ENCODE measurements at places on chromosomes 5 and 9.

DNA sequence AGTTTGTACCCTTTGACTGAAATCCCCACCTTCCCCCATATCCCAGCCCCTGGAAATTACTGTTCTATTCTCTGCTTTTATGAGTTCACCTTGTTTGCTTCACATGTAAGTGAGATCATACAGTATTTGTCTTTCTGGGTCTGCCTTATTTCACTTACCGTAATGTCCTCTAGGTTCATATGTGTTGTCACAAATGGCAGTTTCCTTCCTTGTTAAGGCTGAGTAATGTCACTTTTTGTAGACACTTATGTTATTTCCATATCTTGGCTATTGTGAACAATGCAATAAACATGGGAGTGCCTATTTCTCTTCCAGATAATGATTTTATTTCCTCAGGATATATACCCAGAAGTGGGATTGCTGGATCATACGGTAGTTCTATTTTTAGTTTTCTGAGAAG is 272.3 kb downstream of the MRPS30 start:
- DNase-seq, result no peak

DNA sequence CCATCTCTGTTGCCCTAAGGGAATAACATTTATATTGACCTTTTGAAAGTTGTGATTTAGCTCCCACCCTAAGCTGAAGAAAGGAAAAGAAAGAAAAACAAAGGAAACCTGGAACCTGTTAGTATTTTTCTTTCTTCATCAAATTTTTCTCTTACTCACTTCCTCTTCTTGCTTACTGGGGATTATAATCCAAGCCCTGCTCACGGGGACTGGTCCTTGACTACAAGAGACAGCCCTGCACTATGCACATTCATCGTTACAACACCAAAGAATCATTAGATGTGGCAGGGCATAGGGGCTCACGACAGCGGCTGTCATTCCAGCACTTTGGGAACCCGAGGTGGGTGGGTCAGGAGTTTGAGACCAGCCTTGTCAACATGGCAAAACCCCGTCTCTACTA is 37.8 kb upstream of the LPAR1 start:
- no peak for DNase-seq

GRCh38 chr9:69891696-69892095 is 71.1 kb downstream of the CFAP95 start:
- no peak for DNase-seq

DNA sequence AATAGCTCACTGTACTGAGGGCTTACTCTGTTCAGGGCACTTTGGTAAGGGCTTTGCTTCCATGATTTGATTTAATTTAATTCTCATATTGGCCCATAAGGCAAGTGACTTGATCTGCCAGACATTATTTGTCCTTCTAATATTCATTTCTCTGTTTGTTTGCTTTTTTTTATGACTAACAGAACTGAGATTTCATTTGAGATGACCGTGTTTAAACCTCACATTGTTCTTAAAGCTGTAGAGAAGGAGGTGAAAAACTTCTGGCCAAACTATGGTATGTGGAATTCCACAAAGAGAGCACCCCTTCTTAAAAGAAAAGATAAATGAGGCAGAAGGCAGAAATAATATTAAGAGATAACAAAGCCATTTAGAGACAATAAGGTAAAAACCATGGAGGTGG is 775.6 kb upstream of the ACO1 start:
- peak; percentile 18 for DNase-seq

GRCh38 chr9:74447451-74448193 is 49.5 kb upstream of the RORB start:
- DNase-seq, result no peak

GRCh38 chr9:6605202-6605601 is 40.3 kb downstream of the GLDC start:
- no peak for DNase-seq

DNA sequence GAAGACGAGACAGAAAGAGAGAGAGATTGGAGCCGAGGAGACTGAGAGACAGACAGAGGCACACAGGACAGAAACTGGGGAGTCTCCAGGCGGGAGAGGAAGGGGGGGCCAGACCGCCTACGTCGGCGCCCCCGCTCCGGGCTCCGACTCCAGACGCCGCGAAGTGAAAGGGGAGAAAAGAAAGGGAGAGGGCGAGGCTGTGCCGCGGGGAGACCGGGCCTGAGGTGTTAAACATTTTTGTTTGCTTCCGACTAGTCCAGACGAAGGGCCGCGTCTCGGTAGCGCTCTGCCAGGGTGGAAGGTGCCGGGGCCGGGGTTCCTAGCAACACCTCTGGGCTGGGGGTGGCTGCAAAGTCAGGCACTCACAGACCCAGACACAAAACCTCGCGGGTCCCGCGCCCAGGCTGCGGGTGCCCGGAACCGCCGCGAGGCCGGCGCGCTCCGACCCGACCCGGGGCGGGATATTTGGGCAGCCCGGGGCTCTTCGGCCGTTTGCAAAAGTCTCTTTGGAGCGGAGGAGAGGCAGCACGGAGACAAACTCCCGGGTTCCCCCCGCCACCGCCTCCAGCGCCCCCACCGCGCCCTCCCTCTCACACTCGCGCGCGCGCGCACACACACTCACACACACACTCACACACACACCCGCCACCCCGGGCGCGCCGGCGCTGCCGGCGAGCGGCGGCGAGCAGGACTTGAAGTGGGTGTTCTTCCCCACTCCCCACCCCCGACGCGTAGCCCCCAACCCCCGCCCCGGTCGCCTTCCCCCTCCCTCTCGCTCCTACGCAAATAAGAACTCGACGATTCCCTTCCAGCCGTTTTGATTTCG is 626 bp upstream of the FST start:
- peak; percentile 37 for DNase-seq

DNA sequence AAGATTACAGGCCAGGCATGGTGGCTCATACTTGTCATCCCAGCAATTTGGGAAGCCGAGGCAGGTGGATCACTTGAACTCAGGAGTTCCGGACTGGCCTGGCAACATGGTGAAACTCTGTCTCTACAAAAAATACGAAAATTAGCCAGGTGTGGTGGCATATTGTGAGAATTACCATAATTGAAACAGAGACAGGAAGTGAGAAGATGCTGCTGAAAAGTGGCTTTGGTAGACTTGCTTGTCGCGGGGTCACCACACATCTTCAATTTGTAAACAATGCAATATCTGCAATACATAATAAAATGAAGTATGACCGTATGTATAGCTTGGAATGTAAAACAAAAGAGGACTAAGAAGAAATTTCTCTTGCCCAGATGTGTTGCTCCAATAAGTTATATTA is 490.5 kb downstream of the GABRG2 start:
- DNase-seq, result no peak

- DNase-seq, result no peak
These were observed 100.4 kb downstream of the FAM114A2 start for GRCh38 chr5:153938191-153938842.

DNA sequence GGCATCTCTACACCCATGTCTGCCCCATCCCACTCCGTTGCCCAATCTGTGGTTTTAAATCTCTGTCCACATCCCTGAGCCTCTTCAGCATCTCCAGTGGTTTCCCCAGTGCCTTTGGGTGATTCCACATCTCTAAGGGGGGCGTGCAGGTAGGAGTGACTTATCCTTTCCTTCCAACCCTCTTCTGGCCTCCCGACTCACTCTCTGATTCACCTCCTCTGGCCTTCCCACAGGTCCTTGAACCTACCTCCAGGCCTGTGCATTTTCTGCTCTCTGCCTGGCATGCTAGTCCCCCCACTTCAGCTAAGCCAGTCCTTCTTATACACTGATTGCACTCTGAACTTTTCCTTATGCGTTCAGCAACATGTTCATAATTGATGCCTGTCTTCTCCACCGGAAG is 99.0 kb downstream of the RALGPS1 start:
- no peak for DNase-seq

DNA sequence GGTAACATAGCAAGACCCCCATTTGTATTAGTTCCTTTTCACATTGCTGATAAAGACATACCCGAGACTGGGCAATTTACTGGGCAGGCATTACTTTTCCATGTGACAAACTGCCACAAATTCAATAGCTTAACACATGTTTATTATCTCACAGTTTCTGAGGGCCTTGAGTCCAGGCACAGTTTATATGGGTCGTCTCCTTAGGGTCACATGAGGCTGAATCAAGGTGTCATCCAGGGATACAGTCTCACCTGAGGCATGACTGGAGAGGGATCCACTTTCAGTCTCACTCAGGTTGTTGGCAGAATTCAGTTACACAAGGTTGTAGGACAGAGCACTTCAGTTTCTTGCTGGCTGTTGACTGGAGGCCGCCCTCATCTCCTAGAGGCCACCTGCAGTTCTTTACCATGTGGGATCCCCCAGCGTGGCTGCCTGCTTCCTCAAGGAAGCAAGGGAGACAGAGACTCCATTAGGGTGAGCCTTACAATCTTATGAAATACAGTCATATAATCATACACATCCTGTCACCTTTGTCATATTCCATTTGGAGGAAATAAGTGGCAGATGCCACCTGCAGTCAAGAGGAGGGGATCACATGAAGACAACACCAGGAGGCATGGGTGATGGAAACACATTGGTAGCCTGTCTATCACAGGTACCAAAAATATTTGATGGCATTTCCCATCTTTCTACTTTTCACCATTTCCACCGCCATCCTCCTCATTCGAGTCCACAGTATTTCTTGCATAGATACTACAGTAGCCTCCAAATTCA is 15.1 kb upstream of the ERAP1 start:
- DNase-seq, result peak; percentile 38

GRCh38 chr9:137358126-137358525 is 56.1 kb upstream of the NRARP start:
- no peak for DNase-seq

DNA sequence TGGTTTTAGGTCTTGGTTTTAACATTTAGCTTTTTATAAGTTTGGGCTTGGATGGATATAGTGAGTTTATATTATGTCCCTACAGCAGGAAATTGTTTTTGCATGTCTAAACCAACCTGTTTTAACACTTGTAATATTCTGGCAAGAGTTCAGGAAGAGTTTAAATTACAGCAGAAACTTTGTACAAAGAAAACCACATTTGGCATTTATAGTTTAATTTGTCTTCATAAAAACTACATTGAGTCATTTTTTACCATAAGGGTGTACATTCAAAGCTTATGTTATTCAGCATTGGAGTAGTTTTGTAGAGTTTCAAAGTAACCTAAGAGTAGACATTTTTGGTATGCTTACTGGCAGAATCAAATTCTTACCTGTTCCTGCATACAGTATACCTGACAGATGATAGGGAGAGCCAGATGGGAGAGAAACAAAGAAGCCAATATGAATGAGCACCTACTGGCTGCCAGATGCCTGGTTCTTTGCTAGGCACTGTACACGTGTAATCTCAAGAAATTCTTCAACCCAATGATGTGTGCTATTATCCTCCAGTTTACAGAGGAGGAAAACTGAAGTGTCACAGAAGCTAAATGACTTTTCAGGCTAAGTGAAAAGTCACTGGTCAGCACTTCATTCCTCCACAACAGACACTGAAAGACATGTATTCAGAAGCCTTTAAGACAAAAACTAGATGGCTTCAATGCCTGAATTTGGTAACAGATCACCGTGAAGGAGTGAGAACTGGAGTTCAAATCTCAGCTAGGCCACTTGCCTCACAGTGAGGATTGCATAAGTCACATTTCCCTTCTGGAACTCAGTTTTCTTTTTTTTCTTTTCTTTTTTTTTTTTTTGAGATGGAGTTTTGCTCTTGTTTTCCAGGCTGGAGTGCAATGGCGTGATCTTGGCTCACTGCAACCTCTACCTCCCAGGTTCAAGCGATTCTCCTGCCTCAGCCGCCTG is 25.9 kb upstream of the ECM2 start:
- DNase-seq, result no peak

DNA sequence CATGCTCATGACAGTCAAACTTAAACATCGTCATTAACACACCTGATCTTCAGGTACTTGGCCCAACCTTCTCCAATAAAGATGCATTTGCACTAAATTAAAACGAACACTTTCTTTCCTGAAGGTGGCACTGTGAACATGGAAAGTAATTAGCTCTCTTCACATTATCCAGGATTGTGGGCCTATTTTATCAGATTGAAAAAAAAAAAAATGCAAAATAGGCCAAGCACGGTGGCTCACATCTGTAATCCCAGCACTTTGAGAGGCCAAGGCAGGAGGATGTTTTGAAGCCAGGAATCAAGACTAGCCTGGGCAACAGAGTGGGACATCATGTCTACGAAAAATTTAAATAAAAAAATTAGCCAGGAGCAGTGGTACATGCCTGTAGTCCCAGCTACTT is 14.4 kb upstream of the CDC20B start:
- DNase-seq, result peak; percentile 88

DNA sequence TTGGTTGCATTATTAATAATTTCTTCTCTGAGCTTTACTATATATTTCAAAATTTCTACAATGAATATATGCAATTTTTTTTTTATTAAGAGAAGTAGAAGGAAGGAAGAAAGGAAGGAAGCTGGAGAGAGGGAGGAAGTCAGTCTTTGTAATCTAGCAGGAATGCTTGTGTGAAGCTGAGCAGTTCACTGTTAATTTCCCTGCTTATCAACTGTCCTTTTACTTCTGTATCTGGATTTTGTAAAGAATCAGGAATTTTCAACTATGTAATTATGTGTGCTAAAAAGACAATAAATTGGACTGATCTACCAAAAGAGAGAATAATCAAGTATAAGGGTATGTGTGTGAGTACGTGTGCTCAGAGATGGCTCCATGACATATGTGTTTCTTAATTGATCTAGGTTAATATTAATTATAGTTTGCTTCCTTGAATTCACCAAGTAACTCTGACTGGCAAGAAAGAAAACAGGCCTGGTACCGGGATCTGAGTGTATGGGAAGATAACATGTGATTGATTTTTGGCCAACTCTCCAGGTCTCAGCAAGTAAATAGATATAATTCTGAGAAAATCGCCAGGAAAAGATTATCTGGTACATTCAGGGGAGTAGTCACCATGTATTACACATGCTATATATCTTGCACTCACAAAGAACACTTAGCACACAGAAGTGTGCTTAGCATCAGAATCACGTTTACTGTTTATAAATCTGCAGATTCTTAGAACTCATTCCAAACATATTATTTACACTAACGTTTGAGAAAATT is 1758.8 kb upstream of the WWC1 start:
- no peak for DNase-seq
